ENCODE measurements at places on chromosomes 7 and 10.

DNA sequence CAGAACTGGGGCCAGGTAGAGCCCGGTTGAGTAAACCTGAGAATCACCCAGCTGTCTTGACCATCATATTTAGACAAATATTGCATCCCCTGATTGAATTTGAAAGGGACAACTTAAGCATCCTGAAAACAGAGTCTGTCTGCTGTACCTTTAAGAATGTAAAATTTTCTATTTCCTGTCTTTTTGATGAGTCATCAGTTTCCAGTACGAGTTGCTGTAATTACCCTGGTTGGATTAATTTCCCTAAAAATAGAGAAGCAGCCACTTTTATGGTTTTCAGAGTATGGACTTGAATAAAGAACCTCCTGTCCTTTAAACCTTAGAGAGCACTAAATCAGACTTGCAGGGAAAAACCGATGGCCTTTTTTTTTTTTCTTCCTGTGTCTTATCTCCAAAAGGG, 164.6 kb upstream of the SH2B2 start:
- DNase-seq = no peak

DNA sequence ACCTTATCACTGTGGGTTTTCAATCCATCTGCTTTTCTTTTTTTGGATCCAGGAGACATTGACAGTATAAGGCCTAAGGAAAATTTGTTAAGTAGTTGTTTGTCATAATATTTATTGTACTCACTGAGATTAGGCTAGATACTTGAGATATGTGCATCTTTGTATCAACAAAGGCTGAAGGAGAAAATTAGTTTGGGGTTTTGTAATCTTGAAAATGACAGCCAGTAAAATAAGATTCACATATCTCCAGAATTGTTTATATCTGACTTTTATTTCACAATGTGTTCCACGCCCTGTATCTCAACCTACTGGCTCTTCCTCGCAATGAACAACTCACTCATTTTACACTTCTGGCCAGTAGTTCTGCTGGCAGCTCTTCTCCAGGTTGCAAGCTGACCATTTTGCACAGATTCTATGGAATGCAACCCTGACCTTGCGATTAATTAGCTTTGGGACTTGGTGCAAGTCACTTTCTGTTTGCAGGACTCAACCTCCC, 132.7 kb downstream of the GATA3 start:
- DNase-seq = no peak

- no peak for DNase-seq
These were observed 9.3 kb downstream of the KLHL7 start for GRCh38 chr7:23114896-23115295.

- DNase-seq = no peak
These were observed 199.8 kb downstream of the JCAD start for GRCh38 chr10:29859521-29860130.

DNA sequence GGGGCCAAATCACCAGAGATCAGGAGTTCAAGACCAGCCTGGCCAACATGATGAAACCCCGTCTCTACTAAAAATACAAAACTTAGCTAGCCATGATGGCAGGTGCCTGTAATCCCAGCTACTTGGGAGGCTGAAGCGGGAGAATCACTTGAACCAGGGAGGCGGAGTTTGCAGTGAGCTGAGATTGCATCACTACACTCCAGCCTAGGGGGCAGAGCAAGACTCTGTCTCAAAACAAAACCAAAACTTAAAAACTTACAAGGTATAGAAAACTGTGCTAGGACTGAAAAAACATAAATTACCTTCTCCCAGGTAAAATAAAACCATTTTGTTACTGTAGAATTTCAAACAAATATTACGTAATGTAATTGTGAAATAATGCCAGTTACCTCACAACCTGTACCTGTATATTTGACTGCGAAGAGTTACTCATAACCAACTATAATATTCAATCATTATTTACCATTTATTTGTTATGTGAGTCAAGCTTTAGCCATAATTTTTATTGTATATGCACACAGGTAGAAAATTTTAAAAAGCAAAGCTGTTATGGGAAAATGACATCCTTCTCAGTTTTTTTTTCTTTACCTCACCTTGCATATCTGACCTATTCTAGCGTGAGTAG, 180.9 kb downstream of the SEMA3A start:
- DNase-seq = no peak

DNA sequence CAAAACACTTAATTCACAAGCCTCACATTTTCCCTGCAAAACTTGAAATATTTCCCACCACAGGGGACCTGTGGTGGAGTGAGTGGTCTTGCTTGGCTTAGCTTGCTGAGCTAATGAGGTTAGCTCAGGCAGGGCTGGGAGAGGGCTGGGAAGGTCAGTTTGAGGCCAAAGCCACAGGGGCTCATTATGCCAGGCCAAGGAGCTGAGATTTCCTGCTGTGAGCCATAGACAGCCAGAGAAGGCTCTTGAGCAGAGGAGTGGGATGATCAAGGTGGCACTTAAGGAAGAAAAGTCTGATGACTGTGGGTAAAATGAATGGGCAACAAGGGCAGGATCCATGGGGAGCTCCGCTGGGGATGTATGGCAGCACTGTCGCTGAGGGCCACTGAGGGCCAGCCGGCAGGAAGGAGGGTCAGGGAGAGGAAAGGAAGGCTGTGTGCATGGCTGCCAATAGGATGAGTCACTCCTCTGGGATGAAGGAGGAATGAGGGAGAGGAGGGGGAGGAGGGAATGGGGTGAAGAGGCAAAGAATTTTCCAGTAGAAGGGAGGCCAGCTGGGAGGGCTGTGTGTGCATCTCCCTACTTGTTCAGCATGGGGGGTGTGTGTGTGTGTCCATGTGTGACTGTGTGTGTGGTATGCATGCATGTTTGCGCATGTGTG, 18.7 kb upstream of the ZNF488 start:
- DNase-seq = no peak

DNA sequence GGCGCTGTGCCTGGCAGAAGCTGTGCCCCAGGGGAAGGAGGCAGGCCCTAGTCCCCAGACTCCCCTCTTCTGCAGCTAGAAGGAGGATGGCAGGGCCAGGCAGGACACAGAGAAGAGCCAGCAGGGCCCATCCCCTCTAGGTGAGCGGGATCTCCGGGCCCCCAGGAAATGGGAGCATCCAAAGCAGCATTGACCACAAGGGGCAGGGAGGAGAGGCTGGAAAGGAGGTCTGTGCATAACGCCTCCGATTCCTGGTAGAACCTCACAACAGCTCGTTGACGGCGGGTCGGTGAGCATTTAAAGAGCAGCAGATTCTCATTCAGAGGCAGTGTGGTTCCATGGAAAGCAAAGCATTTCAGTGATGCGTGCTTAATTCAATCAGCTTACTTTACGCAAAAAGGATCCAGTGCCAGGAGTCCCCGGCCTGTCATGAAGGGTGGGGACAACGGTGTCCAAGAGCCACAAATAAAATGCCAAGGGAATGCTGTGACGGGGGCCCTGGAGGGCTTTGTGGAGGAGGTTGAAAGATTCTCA, 41.0 kb downstream of the CLRN3 start:
- DNase-seq = no peak

DNA sequence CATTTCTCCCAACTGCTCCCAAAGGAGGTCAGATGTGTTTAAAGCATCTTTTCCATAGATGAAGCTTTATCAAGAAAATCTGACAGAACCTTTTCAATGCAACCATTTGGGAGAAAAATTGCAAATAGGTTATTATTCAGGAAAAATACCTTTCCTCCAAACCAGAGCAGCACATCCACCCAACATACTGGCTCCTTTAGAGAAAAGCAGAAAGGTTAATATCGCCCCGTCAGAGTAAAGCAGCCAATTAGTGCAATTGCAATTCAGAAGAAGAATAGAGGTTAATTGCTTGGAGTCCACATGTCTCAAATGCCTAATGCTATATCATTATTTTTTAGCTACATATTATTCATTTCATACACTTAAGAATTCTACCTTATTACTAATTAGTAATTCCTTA, 48.9 kb upstream of the HSPA12A start:
- DNase-seq = no peak

GRCh38 chr7:135150072-135150782, 2.4 kb downstream of the TMEM140 start:
- DNase-seq = no peak

DNA sequence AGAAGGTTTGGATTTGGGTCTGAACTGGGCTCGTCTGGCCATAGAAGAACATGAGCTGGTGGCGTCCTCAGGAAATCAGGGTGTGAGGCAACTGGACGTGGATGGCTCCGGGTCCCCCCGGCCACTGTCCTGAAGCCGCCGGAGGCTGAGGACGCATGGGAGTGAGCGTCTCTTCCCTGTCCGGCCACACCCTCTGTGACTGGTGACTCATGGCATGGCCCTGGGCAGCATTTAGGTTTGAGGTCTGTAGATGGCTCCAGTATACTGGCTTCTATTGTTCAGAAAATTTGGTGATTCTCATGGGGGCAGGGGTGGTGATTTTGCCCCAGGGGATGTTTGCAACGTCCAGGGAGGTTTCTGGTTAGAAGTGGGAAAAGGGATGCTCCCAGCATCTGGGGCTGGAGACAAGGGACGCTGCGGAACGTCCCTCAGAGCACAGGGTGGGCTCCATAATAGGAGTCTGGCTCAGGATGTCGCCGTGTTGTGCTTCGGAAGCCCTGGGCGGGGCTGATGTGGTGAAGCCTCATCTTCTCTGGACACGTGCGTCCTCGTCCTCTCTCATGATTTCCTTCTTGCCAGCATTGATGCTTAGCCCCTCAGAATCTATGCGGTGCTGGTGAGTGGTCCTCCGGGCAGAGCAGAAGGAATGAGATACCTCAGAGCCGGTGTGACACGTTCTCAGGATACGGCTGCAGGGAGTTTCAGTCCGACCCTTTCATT, 49.9 kb downstream of the PITRM1 start:
- no peak for DNase-seq

DNA sequence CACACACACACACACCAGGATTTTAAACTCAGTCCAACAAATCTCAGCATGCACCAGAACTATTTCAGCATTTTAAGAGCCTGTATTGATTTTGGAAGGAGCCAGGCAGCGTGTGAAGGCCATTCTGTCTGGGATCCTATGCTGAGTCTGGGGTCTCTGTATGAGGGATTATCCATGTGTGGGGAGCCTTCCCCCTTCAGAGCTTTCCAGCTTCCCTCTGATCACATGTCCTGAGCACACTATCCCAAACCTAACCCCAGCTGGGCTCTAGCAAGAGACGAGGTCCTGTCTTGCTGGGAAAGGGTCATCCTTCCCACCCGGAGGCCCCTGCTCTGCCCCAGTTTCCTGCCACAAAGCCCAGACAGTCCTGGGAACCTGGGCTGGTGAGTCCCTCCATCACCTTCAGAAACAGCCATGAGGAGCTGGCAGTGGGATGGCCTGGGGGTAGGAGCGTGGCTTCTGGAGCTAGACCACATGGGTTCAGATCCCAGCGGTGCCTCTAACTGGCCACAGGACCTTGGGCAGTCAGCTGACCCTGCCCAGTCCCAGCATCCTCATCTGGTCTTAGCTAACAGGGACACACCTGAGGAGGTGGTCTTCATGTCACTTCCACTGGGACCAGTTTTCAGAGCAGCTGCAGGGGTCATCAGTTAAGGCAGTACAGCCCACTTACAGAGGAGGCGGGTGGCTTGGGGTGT, 79.6 kb upstream of the RET start:
- no peak for DNase-seq

DNA sequence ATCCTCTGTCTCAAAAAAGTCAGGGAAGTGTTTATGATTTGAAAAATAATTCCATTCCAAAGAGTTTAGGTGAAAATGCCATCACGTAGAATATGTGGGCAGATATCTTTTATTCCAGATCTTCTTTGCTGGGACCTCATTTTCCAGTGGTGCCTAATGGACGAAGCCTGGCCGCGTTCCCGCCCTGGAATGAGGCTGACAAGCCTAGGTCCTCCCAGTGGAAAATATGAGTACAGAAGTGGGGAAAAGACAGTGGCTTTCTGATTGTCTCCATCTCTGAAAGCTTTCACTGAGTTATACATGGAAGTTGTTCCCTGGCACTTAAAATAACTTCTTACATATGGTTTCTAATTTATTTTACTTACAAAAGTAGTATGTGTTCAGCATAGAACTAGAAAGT, 139.4 kb downstream of the TACC2 start:
- no peak for DNase-seq

GRCh38 chr7:3042861-3043489, 692 bp downstream of the CARD11 start:
- DNase-seq = no peak

DNA sequence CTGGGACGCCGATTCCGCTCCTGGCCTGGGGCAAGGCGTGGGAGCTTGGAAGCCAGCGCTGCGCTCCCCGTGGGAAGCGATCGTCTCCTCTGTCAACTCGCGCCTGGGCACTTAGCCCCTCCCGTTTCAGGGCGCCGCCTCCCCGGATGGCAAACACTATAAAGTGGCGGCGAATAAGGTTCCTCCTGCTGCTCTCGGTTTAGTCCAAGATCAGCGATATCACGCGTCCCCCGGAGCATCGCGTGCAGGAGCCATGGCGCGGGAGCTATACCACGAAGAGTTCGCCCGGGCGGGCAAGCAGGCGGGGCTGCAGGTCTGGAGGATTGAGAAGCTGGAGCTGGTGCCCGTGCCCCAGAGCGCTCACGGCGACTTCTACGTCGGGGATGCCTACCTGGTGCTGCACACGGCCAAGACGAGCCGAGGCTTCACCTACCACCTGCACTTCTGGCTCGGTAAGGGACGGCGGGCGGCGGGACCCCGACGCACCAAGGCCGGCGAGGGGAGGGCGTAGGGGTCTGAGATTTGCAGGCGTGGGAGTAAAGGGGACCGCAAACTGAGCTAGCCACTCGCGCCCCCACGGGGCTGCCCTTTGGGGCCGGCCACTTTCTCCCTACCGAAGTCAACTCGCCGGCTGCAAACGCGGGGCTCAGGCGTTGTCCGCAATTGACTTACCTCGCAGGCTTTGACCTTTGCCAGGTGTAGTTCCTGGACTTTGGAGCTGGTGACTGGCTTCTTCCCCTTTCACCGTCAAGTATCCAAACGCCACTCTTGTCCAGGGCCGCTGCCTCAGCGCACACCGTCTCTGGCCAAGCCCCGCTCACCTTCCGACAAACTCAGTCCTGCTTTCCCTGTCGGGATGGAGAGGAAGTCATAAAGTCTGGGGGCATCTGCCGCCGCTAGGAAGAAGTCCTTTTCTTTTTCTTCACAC, at the start of gene SCIN:
Gene SCIN, plus strand, starts transcription at position 187 of the 928 bp plus-strand sequence. Its CDS starts 67 bp downstream, at position 254.
- DNase-seq = no peak
